ENCODE measurements at places on chromosomes 2 and 18.

DNA sequence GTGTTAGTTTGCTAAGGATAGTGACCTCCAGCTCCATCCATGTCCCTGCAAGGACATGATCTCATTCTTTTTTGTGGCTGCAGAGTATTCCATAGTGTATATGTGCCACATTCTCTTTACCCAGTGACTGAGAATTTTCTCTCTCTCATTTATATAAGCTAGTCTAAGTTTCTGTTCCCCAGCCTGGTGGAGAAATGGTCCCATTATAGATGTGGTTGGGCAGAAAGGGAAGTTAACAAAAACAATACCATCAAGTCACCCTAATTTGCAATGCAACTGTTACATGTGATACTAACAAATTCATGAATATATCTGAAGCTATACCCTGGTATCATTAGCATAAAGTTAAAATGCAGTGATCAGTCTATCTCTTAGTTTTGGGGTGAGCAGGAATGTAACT lies 54.0 kb downstream of the DNER start:
- DNase-seq = no peak

GRCh38 chr2:160417745-160418397 lies 75.7 kb downstream of the RBMS1 start:
- DNase-seq = no peak

- DNase-seq = no peak
These were observed 435.9 kb downstream of the TSN start for GRCh38 chr2:122191331-122191730.

- DNase-seq = no peak
These were observed 37.7 kb upstream of the MEX3C start for GRCh38 chr18:51235009-51235789.

DNA sequence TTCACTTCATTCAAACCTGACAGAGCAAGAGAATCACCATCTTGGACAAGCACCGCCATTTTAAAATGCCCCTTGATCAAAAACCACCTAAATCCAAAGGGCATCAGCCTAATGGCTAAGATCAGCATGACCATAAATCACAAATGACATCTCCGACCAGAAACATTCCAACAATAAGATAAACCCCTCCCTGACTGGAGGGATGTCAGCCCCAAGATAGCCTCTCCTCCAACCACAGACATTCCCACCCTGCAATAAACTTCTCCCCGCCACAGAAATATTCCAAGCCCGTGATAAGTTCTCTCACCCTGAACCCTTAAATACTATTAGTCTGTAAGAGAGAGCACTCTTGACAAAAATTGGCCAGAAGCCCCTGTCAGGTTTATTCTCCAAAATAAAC lies 21.6 kb upstream of the LYPD1 start:
- DNase-seq = no peak

DNA sequence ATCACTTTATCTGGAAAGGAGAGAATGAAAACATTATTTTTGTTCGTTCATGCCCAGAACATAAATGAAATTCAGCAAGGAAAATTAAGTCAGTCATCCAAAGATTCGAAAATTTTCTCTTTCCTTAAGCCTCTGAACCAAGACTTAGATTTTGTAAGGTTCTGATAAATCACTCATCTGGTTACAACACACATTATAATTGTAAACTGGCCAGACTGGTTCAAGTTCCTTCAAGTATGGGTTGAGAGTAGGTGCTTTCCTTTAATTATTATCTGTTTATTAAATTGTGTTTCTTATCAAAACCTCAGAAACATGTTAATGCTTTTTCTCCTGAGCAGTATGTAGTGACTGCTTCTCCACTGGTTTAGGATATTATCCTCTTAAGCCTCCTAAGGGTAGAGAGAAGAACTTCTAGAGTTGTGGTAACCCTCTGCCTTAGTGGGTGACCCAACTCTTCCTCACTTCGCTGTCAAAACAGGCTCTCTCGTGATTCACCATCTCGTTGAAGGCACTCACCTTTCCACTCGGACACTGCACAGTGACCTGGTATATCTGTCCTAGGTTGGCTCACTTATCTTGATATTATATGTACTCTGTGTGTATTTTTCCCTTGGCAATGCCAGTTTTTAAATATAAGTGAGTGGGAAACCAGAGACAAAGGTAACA lies 325.9 kb downstream of the PAX3 start:
- DNase-seq = no peak
